ENCODE measurements at places on chromosomes 6 and 20.

DNA sequence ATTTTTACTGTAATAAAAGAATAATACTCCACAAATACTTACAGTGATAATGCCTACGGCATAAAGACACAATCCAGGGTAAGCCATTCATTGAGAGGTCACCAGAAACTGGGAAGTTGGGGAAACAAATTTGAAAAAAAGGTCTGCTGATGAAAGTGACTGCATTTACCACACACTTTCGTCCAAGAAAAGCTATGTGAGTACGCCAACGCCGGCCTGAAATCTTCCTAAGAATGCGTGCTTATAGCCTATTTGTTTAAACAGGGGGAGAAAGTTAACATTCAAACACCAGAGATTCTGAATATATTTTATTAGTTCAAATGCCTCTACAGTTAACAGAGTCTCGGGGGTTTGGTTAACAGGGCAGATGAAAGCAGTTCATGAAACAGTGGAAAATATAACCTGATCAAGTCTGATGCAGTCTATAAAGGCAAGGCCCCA, 657 bp upstream of the LTV1 start:
- no peak for DNase-seq

DNA sequence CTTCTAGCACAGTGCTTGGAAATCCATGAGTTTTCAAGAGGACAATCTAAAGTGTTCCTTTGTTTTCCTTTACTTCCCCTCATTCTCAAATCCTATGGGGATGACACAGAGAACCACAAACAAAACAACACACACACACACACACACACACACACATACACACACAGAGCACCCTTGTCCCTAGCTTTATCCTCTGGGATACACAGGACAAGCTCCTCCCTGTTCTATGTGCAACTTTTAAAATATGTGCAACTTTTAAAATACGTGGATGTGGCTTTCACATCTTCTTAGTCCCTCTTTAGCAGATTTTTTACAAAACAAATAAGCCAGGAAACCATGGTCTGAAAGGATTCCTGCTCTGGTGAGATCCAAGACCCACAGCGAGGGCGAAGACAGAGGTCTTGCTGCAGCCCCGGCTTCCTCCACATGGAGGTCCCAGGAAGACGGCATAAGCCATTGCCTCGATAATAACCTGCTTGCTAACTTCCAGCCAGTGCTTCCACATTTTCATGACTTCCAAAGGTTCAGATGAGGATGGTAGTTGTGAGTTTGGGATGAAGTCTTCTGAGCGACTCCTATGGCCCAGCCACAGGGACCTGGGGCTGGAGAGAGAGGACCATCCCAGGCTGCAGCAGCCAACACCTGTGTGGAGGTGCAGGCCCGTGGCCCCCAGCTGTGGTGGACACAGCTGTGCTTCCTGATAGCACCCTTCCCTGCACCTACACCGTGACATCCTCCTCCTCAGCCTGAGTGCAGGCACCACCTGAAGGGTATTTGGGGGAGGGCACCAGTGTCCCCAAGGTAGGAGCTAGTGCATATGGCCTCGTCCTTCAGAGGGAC, 62.8 kb upstream of the CD93 start:
- no peak for DNase-seq

DNA sequence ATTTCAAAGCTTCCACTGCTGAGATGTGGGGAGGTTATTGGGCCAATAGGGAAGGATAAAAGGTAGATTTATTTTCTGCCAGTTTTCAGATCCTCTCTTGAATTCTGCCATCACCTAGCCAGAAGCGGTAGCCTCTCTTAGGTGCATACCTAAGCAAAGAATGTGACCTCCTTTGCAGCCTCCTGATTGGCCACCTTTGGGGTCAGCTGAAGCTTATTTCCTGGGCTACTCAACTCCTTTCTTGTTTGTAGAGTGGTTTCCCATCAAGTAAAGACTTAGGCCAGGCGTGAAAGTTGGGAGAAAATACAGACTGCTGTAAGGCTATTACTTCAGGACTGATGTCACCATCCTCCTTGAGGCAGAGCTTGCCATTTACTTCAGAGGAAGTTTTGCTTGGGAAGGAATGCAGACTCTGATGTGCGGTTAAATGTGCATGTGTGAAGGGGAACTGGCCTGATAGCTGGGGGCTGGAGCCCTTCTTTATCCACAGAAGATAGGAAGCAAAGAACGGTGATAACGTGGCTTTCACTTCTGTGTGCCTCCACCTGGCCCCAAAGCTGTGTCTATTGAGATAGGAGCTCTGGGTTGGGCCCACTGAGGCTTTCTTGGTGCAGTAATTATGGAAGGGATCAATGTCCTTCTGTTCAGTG, 70.1 kb downstream of the TRMT11 start:
- DNase-seq, result no peak

DNA sequence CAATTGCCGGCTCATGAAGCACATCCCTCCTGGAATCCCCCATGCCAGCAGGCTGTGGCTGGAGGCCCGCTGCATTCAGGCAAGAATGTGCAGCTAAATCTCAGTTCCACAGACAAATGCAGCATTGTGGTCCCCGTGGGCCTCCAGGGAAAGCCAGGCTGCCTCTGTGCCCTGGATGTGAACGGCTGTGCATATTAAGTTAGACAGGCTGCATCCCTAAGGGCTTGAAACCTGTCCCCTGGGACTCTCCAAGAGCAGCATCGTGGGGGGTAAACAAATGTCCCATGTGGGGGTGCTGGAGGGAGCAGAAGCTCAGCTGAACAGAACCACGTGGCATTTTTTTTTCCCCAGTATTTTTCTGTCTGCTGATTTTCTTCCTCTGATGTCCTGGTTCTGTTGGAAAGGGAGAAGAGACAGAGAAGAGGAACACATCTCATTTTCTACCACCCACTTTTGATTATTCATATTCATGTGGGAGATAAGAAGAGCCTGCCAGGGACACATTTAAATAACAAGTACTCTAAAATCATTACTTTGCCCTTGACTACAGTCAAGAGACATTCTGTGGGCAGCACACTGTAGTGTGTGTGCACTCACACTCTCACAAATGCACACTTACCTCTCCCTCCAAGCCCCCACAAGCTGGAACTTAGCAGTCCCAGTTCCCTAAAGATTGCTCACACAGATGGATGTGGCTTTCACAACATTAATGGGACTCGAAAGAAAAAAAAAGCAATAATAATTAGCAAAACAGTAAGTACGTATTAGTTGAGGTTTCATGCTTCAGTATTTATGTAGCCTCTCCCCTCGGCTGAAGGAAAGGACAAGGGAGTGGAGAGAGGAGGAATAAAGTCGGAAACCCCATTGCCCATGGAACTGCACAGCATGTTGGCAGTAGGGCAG, 16.9 kb downstream of the GFOD1 start:
- DNase-seq, result no peak

DNA sequence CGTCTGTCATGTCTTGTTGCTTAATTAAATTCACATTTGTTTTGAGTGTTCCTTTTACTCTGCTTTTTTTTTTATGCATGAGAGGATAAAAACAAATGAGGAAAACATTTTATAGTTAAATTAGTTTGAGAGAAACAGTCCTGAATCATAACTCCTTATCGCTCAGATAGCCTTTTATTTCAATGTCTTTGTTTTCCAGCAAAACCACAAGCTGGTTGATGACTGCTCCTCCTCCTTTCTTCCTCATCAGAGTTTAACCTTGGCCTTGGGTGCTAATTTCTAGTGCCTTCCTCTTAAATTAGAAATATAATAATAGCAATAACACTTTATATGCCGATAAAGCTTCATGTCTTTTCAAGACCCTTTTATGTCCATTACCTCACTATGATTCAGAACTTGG, 3.1 kb downstream of the NOX3 start:
- DNase-seq, result no peak

DNA sequence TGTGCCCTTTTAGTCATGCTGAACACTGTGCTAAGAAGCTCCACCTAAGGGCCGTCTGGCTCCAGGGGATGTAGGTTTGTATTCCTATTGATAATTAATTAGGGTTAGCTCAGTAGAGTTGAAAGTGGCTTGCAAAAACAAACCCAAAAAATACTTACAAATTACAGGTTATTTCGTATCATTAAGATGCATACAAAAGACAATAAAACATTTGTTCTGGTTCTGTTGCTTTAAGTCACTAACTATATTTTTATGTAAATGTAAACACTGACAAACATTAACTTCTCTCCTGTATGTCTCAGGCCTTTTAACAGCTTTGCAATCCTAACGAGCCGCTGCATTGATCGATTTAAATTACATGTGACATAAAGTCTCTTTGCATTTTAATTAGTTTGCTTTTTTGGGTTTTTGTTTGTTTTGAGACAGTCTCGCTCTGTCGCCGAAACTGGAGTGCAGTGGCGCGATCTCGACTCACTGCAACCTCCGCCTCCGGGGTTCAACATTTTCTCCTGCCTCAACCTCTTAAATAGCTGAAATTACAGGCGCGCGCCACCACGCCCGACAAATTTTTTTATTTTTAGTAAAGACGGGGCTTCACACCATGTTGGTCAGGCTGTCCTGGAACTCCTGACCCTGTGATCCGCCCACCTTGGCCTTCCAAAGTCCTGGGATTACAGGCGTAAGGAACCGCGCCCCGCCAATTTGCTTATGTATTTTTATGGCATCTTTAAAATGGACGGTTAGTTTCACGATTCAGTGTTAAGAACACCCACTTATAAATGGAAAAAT, 110.9 kb downstream of the HFE start:
- no peak for DNase-seq

DNA sequence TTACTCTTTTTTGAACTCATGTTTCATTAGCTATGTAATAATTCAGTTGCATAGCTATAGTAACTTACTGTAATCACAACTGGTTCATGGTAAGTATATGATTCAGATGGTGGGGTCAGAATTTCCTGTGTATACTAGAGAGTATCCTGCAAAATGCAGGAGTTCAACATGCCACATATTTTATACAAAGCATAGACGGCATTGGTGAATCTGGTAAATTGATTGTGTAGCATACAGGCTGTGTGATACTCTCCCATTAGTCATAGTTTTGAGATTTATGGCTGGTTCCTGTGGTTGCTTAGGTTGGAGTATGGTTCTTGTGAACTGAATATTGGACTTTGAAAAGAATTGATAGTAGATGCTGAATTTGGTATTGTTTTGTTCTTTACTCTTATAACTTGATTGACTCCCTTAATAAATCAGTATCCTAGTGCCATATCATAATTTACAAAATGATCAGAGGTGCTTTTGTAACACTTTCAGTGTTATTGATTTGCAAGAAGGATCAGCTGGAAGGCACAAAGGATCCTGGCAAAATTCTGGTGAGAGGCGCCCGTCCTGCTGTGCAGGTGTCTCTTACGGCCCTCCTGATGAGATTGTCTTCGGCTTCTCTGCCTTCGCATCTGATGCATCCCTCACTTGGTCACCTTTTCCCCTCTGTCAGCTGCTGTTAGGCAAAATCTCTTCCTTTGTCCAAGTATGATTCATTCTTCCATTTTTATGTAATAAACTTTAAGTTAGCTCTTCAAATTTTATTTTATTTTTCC, 22.6 kb downstream of the SNX9 start:
- no peak for DNase-seq

DNA sequence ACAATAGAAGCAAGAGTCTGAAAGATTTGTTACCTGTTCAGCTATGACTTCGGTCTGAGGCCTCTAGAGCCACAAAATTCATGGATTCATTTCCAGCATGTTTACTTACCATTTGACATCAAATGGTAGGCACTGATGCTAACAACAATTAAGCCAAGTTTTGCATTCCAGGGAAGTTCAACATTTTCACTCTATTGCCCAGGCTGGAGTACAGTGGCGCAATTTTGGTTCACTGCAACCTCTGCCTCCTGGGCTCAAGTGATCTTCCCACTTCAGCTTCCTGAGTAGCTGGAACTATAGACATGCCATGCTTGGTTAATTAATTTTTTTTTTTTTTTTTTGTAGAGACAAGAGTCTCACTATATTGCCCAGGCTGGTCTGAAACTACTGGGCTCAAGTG, 114.1 kb upstream of the SGK1 start:
- no peak for DNase-seq

DNA sequence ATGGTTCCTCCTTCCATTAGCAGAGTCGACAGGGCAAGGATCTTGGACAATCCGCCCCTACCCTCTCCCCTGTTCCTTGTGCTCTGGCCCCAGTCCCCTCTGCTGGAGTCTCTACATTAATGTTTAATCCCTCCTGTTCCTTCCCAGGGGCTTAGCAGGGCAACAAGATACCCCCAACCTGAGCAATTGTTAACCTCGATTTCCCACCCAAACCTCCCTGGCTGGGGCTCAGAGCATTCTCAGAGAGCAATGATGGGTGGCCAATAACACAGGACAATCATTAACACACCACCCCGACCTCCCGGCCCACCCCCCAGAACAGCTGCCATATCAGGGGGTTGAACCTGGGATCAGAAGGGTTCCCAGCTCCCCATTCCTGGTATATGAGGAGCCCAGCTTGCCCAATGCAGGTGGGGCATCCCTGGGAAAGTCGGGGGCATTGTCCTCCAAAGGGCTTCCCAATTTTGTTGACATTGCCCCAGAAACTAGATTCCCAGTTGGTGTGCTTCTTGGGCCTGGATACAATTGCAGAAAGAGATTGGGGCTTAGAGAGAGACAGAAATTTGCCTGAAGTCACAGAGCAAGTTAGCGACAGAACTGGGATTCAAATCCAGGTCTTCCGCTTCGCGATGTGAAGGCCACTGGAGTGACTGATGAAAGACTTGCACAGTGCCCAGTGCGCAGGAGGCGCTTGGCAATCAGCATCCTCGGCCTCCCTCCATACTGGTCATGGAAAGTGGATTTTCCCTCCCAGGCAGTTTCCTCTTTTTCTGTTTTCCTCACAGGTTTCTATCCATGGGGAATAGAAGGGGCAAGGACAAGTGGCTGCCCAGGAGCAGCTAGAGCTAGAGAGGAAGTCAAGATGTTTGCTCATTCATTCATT, 59.6 kb upstream of the TTPAL start:
- DNase-seq, result no peak

GRCh38 chr6:137473598-137473997, 20.6 kb downstream of the OLIG3 start:
- DNase-seq, result no peak

GRCh38 chr6:170403451-170403850, 96.9 kb downstream of the FAM120B start:
- DNase-seq, result no peak

DNA sequence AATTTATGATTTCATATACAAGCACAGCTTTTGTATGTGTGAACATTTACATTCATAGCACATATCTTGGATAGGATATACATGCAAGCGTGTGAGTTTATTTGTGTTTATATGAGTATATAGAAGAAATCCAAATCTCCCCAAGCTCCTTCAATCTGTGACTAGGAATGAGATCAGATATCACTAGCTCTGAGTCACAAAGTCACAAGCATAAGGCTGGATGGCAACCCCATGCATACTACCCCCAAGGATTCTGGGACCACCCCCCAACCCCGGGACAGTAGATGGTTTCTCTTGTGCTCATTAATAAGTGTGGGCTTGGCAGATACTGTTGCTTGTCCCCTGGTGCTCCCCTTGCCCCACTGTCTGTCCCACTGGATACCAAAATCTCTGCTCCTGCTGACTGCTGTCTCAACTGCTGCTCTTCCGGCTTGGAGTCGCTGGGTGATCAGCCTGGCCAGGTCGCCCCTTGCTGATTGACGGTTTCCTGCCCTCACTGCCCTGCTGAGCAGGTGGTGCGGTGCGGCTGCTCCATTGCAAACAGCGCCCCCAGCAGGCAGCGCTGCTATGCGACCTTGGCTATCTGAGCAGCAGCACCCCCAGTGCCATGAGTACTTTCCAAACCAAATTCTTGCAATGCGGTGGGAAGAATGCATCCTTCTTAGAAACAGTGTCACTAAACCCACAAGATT, 279.4 kb downstream of the CD83 start:
- DNase-seq, result no peak

All from stimulated activated CD8-positive, alpha-beta memory T cell treated with anti-CD3 and anti-CD28 coated beads, Interleukin-4, amount 100 ng/mL, for 4 hours (primary cell).